ENCODE measurements at places on chromosomes 5 and 9. TPM values are rescaled to one million over a fixed set of nuclear protein-coding genes. Genes with fewer than 3 reads are reported as not detected.

Gene NRG2
- 0.23 TPM for total RNA-seq

Gene PDCD1LG2
- total RNA-seq, result 0.60 TPM

Gene TMEM38B
- 22.7 TPM for total RNA-seq

Gene ST8SIA4
- total RNA-seq, result 38.4 TPM

GRCh38 chr5:157670662-157671591 lies at the start of gene C5orf52:
TSS of gene C5orf52 (plus strand) at chr5:157671533. CDS start at chr5:157671615, 82 bp downstream.
- DNase-seq, result peak; percentile 25

DNA sequence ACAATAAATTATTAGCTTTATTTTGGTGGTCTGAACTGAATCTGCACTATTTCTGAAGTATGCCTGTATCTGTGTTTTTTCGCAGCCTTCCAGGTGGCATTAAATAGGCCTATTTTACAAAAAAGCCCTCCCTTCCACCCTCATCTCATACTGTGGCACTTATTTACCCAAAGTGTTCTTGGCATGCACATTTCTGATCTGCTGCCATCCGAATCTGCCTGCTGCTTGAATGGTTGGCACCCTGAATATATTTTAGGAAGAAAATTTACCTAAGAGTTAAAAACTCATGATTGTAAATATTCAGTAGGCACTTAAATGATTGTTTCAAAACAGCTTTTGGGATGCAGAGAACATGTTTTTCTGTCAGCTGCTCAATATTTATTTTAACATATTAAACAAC lies 150.1 kb downstream of the SLC28A3 start:
- DNase-seq, result no peak

DNA sequence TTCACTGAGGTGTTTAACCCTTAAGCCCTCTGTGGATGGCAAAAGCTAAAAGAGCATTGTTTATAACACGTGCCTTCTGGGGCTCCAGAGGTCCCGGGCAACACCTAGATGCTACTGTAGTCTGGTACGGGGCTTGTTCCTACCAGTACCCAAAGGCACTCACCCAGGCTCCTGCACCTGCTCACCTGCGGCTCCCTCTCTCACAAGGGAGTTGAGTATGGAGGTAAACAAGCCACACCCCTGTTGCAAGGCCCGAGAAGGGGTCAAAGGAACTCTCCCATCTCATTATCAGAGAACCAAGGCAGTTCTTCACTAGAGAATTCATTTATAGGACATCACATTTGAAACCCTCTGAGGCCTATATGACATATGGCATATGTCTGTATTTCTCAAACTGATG lies 53.4 kb upstream of the IL6ST start:
- no peak for DNase-seq

DNA sequence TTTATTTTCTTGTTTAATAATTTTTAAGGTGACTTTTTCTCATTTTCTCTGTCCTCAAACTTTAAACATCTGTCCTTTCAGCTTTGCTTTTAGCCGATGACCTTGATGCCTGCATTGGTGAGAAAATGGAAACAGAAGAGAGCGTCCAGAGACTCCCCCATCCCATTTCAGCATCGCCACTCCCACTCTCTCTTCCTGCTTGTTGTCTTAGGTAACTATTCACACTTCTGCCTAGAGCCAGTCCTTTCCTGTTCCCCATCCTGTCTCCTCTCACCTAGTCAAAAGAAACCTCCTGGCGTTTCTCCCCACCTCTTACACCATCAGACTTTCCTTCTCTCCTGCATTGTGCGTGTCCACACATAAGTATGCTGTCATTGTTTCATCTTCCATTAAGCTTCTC lies 124.6 kb downstream of the MAST4 start:
- no peak for DNase-seq

- DNase-seq, result no peak
Observed at GRCh38 chr5:101991486-101991885, 304.6 kb downstream of the SLCO4C1 start.

All from activated T-cell treated with anti-CD3 and anti-CD28 coated beads, Interleukin-2, amount 50 U/mL, for 4 hours (primary cell).